ENCODE measurements at places on chromosomes 1 and 21. TPM values are rescaled to one million over a fixed set of nuclear protein-coding genes. Genes with fewer than 3 reads are reported as not detected.

Gene IL19
- total RNA-seq: not detected

GRCh38 chr1:184866991-184867788 is 107.1 kb downstream of the NIBAN1 start:
- peak; percentile 43 for DNase-seq

DNA sequence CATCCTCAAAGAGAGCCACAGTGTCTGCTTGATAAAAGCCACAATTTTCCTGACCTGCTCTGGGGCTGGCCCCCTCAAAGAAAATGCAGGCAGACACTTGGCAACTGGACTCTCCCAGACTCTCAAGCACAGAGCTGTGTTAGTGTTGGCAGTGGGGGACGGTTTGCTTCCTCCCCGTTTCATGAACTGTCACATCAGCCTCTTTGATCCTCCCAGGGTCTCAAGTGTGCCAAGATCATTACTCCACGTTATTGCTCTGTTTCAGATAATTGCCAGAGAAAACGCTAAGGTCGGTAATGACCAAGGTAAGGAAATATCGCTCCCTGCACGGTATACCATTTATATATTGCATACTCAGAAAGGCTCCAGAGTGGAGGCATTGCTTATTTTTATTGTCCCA is 138.8 kb downstream of the NTMT2 start:
- DNase-seq: no peak

GRCh38 chr1:67489643-67490042 is 59.4 kb upstream of the SERBP1 start:
- DNase-seq: peak; percentile 37

Gene ICOSLG
- total RNA-seq: 7.4 TPM

Gene CD1E
- total RNA-seq: not detected

Gene CACNA1S
- total RNA-seq: 57.2 TPM

- peak; percentile 82 for DNase-seq
Measured at GRCh38 chr1:25559031-25559430, 15.6 kb downstream of the LDLRAP1 start.

DNA sequence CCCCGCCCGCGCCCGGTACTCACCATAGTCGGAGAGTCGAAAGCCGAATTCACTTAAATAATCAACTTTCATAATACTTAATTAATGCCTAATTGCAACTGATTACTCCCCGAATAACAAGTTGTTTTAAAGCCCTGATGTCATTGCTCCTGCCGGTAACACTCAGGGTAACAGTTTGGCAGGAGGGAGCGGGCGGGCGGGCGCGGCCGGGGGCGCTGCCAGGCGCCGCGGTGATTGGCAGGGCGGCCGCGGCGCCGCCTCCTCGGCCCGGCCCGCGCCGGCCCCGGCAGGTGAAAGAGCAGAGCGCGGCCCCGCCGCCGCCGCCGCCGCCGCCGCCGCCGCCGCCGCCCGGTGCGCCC is 102.2 kb downstream of the CASZ1 start:
- peak; percentile 60 for DNase-seq

- DNase-seq: no peak
Measured at GRCh38 chr1:177849579-177850290, 120.1 kb downstream of the SEC16B start.

DNA sequence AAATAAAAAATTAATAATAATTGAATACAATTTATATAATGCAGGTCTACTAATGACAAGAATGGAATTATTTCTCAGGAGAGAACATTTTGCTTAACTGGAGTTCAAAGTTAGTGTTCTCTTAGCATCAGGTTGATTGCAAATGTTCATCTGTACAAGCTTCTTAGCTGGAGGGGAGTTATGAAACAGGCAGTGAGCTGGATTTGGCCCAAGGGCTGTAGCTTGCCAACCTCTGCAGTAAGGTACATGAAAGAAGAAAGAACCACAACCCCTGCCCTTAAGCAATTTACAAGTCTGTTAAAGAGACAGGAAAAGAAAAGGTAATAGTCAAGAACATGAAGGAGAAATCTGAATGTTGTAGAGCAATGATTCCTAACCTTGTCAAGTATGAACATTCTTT is 17.0 kb downstream of the LPGAT1 start:
- no peak for DNase-seq

Gene LCE2C
- total RNA-seq: not detected

DNA sequence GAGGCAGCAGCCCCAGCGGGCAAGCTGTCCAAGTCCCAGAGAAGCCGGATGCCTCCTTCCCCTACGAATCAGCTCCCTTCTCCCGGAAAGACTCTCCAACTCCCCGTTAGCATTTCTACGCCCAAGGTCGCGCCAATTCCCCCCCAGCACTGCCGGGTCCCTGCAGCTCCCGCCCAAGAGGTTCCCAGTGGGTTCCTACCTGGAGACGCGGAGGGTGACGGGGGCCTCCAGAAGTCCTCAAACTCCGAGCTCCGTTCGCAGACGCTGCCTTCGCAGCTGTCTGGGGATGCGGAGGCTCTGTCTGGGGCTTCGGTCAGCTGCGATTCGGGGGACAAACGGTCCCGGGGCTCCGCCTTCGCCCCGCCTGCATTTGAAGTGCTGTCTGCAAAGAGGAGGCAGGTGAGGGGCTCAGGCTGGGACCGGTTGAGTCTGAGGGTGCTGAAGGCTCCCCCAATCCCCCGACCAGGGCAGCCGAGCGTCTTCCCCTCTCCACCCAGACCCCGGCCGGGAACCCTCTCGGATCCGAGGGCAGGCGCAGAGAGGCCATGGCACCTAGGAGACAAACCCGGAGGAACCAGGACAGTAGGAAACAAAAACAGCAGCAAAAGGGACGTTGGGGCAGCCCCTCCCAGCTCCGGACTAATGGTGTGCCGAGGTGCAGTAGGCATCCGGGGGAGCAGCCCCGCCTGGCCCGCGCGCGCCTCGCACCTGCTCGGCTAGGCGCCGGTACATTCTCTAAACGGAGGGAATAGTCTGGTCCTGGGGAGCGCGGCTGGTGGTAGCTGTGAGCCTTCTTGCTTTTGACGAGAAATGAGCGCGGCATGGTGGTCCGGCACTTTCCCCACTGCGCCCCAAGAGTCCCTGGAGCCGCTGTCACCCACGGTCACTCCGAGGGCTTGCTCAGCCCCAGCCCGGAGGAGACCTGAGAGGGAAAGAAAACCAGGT is 3.8 kb downstream of the GFI1 start:
- no peak for DNase-seq

Gene ATP5IF1
- 180 TPM for total RNA-seq

DNA sequence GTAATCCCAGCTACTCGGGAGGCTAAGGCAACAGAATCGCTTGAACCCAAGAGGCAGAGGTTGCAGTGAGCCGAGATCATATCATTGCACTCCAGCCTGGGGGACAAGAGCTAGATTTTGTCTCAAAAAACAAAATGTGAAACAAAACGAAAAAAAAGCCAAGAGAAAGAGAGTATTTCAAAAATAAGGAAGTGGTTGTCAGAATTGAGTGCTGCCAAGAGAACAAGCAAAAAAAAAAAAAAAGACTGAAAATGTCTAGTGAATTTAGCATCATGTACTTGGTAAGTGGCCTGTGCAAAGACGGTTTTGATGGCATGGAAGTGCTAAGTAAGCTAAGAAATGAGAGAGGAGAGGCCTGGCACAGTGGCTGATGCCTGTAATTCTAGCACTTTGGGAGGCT is 14.3 kb downstream of the KPNA6 start:
- DNase-seq: no peak

DNA sequence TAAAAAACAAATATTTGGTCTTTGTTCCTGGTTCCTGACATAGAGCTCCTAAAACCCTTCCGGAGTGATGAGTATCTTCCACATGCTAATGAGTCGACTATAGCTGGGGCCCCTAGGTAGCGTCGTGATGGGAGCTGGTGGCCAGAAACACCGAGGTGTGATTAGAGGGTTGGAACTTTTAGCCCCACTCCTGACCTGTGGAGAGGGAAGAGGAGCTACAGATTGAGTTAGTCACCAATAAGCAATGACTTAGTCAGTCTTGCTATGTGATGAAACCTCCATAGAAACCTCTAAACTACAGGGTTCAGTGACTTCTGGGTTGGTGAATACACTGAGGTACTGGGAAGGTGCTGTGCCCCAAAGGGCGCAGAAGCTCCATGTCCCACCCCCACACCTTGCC is 30.1 kb upstream of the PLD5 start:
- no peak for DNase-seq

Gene CD101
- total RNA-seq: 0.10 TPM

Gene GNAI3
- total RNA-seq: 6.6 TPM

Gene POU3F1
- total RNA-seq: 0.21 TPM

- no peak for DNase-seq
Measured at GRCh38 chr1:60861961-60862567, 220.3 kb upstream of the NFIA start.

GRCh38 chr1:28580722-28581530 is 11.1 kb upstream of the RAB42 start:
- peak; percentile 57 for DNase-seq

DNA sequence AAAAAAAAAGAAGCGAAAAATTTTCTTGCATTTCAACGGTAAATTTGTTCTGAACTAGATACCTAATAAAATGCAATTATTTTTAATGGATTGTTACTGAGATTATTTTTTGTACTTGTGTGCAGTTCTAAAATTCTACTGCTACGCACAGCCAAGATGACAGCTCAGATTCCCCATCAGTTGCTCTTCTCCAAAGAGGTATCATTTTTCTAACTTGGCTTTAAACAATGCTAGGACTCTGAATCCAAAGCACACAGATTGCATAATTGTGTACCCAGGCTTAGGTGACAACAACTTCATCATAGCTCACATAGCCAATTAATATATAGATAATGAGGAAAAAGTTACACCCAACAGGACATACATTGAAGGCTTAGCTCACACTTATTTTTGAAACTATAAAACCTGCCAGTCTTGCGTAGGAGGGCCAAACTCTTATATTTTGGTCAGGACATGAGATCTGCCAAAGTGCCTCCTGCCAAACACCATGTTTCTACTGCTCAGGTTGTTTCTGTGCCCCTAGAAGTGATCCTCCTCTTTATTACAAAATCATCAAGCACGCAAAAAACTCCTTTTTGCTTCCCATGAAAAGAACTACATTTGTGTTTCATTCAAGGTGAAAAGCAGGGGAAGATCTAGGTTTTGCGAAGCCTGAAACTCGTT is 10.6 kb upstream of the ZNHIT6 start:
- no peak for DNase-seq

GRCh38 chr1:40252601-40253000 is 4.9 kb downstream of the TMCO2 start:
- DNase-seq: no peak

Gene GPR61
- 0.13 TPM for total RNA-seq

- DNase-seq: peak; percentile 47
Measured at GRCh38 chr1:66335859-66336640, 197.9 kb upstream of the SGIP1 start.

- peak; percentile 19 for DNase-seq
Measured at GRCh38 chr1:11026903-11027302, 14.4 kb downstream of the TARDBP start.

GRCh38 chr1:230199554-230199953 is 132.5 kb downstream of the GALNT2 start:
- no peak for DNase-seq

Gene HSPB7
- 94.0 TPM for total RNA-seq

DNA sequence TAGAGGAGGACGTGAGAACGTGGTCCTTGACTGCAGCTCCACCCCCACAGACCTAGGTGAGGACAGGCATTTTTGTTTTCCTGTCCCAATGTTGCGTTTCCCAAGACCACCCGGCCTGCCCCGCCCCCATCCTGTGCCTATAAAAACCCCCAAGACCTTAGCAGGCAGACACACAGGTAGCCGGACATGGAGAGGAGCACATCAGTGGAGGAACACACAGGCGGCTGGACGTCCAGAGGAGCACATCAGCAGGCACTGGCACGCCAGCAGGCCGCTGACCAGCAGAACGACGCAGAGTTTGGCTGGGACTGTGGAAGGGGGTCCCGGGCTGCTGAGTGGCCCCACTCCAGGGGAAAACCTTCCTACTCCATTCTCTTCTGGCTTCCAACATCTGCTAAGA is 12.7 kb upstream of the HMGCL start:
- no peak for DNase-seq

GRCh38 chr1:69081668-69082067 is 486.1 kb upstream of the LRRC7 start:
- DNase-seq: no peak

- peak; percentile 72 for DNase-seq
Measured at GRCh38 chr1:32055416-32055815, 17.3 kb upstream of the TMEM39B start.

Measured in myocyte (in vitro differentiated cells).